ENCODE measurements at places on chromosomes 3 and 15.

DNA sequence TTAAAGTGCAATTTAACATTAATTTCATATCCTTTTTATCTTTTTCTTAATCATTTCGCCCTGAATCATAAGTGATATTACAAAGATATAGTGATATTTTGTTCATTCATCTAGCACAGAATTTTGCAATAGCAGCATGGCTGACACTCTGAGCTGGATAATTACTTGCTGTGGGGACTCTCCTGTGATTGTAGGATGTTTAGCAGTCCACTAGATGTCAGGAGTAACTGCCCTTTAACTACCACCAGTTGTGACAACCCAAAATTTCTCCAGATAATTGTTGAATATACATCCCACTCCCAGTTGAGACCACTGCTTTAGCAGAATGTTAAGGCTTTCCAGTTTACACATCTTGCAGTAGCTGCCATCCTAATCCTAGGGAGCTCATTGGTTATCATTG lies 196.8 kb upstream of the MBNL1 start:
- no peak for DNase-seq

DNA sequence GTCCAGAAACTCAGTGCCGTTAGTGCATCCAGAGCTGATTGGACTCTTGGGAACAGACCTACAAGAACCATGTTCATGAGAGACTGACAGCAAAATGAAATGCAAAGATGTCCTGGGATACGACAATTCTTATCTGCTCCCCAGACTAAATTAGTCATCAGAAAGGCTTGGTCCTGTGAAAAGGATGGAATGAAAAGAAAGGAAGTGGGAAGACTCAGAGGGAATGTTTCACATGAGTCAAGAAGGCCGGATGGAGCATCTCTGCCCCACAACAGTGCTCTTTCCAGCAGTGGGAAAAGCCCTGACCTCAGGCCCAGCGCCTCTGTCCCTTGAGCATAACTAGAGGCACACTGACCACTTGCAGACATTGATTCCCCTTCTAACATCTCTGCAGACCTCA lies 39.3 kb upstream of the UACA start:
- DNase-seq = no peak

DNA sequence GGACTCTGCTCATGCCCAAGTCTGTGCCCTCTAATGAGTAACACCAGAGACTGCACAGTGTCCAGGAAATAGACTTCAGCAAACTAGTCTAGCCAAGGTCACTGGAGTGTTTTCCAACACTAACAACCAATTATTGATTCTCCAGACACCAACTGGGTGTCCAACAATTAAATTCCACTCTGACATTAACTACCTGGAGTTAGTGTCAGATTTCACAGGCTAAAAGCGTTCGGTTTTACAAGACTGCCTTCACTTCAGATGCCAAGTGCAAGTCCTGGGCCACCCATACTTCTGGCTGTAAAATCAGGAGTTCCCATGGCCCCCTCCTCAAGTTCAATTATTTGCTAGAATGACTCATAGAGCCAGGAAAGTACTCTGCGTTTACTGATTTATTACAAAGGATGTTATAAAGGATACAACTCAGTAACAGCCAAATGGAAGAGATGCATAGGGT lies 20.8 kb upstream of the CFAP161 start:
- no peak for DNase-seq

DNA sequence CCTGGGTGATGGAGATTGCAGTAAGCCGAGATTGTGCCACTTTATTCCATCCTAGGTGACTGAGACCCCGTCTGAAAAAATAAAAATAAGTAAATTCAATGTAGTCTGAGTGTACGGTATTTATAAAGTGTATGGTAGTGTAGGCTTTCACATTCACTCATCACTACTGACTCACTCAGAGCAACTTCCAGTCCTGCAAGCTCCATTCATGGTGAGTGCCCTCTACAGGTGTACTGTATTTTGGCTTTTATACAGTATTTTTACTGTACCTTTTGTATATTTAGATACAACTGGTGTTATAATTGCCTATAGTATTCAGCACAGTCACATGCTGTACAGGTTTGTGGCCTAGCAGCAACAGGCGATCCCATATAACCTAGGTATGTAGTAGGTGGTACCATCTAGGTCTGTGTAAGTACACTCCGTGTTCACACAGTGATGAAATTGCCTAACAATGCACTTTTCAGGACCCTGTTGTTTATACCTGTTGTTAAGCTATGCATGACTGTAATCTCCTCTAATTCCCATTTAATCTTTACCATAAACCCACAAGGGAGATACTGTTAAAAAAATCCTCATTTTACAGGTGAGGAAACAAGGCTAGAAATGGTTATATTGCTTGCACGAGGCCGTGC lies 19.3 kb downstream of the CACNA1D start:
- no peak for DNase-seq

- DNase-seq = no peak
Measured at GRCh38 chr3:129506231-129506742, 22.2 kb upstream of the RHO start.

DNA sequence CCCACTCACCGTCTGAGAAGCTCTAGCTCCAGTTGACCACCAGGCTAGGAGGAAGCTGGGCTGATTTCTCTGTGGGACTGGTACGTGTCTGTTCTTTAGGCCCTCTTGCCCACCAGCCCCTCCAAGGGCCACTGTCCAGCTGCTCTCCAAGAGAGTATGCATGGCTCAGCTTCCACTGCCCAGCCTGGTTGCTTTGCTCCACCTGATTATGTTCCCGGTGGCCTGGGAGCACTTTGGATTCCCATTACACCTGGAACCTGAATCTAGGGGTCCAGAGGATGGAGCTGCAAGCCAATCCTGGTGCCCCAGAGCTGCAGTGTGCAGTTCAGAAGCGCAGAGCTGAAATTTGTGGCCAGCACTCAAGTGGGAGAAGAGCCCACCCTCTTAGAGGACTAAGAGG lies 402.1 kb upstream of the CNTN6 start:
- no peak for DNase-seq

- no peak for DNase-seq
Measured at GRCh38 chr3:45917146-45917898, 25.9 kb upstream of the CXCR6 start.

GRCh38 chr3:183318877-183319276 lies 65.8 kb downstream of the B3GNT5 start:
- DNase-seq = no peak

DNA sequence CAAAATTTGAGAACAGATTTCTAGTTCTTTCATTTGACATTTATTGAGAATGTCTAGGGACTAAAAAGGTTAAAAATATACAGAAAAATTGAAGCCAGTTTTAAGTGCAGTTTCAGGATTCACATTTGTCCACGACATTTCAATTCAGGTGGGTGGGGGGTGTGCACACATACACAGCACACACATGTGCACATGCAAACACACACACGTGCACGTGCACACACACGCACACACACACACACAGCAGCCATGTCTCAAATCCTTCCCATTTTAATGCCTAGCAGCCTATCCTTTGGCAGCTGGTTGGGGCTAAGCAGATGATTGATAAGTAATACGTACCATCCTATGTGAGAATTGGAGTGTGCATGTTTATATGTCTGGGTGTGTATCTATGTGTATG lies 238.3 kb upstream of the TRIM42 start:
- no peak for DNase-seq

DNA sequence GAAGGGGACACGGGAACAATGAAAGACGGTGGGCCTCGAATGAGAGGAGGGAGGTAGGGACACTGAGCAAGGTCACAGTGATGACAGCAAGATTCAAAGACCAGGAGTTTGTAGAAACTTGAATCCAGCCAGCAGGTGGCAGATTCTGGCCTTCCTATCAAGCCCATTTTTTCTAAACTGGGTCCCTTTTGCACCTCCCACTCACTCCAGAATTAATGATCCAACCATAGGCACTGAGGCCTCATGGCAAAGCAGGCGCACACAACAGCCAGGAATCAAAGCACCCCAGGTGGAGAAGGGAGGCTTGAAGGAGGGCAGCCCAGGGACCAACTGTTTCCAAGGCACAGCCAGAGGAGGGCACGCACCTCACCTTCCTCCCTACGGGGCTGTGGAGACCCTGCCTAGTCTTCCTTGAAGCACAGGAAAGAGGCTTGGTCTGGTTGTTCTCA lies 90.2 kb downstream of the ANP32A start:
- DNase-seq = peak; percentile 55

DNA sequence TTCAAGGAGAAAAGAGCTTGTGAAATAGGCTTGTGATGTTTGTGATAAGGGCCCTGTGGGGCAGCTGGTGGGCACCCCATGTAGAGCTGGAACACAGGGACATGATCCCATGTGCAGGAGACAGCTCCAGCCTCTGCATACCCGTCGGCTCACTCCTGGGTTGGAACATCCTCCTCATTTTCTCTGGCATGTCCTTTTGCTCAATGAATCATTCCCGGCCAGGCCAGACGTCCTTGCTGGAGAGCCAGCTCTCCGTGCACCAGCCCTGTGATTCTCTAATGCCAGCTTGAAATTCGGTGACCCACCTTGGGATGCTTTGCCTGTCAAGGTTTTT lies 77.3 kb downstream of the SMAD3 start:
- DNase-seq = no peak

DNA sequence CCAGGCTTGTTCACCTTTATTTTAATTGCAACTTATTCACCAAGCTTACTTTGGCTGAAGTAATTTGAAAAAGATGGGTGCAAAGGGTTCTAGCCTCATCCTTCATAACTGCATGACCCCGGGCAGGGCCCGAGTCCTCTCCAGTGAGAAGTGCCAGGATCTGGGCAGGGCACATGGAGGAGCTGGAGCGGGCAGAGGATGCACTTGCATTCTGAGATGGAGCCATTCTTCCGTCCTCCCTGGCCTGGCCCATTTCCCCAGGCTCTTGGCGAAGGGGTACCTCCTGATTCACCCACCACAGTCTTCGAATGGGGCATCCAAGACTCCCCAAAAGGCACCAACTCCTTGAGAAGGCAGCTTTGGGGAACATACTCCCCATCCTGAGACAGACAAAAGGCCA lies 22.5 kb upstream of the PLXND1 start:
- DNase-seq = no peak

DNA sequence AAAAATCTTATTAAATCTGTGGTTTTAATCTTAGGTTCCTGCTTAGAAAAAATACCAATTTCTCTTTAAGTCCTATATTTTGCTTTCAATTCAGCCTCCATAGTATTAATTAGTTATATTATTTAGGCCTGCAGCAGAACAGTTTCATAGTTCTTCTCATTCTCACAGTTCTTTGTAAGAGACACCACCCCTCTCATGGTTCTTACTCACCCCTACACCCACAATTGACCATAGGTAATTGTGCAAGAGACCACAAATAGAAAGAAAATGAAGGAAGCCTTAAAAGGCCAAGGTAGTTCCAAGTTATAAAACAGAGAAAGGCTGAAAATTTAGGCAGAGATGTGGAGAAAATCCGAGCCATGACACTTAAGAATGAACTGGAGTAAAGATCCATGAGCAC lies 415.3 kb downstream of the TIGIT start:
- DNase-seq = no peak

DNA sequence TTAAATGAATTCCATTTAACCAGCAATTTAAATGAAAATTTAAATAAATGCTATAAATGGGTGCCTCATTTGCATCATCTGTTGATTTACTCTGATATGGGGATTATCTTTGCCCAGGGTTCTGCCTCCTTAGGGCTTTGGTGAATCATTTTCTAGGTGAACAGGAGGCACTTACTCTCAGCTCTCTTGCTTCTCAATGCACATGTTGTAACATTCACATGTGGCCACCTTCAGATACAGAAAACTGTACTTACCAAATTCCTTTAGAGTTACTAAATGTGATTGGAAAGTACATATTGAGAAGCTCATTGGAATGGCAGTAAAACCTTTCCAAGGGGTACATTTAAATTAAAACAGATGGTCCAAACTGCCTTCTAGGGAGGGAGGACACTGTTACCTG lies 20.8 kb downstream of the GADL1 start:
- DNase-seq = no peak

DNA sequence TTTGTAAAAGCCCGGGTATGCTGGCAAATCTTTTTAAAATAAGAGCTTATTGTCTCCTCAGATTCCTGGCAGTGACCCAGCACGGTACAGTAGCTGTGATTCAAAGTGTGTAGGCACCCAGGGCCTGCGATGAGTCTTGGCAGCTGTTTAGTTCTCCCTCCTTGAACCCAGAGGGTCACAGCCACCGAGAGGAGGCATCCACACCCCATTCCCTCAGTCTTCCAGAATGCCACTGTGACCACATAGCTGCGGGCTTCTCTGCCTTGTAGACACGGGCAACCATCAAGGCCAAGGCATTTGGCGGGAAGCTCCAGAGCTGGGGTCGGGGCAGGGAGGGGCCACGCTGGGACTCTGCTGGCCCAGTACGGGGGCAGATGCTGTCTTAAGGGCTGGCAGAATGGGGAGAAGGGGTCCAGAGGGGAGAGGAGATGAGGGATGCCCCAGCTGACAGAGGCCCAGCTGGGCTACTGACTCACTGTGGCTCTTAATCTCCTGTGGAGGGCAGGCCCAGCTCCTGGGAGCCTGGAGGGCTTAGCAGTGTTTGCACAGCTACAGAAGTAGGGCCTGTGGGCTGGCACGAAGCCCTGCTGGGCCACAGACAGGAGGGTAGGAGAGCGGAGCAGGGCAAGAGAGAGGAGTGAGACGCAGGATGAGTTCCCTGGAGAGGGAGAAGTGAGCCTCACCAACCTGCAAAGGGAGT lies 68.8 kb upstream of the DLG1 start:
- DNase-seq = no peak

GRCh38 chr15:98805434-98806274 lies 157.3 kb downstream of the IGF1R start:
- DNase-seq = no peak

DNA sequence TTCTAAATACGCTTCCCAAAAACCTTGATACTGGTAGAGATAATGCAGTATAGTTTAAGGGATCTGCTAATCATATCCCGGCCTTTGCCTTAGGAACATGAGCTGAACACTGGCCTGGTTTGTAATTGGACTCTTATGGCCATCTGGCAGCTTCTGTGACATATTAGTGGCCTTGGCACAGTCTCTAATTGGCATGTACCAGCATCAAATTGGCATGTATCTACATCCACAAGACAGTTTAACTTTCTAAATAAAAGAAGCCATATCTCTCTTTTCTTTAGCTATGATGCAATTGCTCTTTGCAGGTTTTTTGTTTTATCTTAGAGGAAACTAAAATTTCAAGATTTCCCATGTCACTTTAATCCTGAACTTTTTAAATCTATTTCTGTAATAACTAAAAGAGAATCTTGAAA lies 44.6 kb upstream of the FILIP1L start:
- no peak for DNase-seq

DNA sequence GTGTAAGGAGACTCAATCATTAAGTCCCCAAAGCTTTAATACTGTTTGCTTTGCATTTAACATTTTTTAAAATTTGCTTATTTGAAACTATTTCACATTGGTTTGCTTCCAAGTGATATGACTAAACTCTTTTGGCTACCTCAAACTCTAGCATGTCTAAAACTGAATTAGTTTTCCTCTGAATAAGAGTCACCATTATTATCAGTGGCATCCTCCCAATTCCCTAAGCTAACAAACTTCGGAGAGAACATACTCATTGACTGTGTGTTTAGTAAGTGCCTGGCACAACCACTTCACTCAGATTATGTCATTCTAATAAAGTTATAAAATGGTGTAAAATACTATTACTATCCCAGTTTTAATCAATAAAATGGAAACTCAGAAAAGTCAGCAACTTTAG lies 21.9 kb downstream of the ATOSA start:
- DNase-seq = no peak

Measured in ovary (tissue), 10 donors.